ENCODE measurements at places on chromosomes 11 and 22.

- no peak for DNase-seq
Measured at GRCh38 chr11:134347441-134347840, 15.7 kb downstream of the GLB1L2 start.

DNA sequence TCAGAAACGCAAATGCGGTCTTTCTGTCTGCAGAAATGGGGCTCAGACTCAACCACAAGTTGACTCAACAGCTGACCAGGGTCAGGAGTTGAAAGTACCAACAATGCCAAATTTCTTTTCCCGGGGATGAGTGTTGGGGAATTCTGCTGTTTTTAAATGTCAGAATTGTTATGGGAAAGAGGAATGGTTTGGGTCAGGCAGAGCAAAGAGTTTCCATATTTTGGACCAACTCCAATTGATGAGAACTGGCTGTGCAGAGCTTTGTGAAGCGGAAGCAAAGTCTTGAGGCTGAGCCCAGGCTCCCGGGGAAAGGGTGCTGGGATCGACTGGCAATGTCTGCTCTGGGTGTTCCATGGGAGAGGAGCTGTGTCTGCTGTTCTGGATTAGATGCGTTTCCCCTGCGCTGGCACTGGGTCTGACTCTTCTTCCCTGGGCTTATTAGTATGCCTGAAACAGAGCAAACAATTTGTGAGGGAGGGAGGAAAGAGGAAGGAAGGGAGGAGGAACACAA is 36.2 kb downstream of the TXN2 start:
- DNase-seq, result peak; percentile 83

DNA sequence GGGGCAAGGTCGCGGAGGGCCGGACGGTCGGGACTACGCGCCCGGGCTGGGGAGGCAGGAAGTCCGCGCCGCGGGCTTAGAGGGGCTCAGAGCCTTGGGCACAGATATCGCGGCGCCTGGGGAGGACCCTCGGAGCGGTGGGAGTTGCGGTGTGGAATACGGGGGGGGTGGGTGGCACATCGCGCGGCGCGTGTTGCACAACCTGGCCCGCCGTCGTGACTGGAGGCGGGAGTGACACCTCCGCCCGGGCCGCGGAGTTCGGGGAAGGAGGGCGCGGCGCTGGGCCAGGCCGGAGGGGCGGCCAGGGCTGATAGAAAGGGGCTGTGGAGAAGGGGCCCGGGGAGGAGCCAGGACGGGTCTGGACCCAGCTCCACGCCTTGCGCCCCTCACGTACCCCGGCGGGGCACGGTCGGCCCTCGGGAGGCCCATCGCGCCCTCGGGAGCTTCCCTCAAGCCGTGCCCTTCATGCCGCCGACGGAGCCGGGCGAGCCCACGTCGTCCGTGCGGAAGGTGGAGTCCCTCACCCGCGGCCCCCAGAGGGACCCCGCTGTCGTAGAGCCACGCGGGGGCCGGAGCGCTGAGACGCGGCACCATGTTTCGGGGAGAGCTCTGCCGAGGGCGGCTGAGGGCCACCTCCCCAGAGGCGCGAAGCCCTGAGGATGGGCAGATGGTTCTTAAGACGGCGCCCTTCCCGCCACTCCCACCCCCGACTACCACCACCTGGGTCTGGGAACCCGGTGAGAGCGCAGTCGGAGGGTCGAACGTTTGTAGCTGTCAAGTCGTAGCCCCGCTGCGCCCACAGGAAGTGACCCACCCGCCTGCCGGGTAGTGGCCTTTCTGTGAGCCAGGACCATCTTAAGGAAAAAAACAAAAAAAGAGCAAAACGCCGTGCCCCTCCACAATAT is 729 bp downstream of the IL17RA start:
- no peak for DNase-seq

DNA sequence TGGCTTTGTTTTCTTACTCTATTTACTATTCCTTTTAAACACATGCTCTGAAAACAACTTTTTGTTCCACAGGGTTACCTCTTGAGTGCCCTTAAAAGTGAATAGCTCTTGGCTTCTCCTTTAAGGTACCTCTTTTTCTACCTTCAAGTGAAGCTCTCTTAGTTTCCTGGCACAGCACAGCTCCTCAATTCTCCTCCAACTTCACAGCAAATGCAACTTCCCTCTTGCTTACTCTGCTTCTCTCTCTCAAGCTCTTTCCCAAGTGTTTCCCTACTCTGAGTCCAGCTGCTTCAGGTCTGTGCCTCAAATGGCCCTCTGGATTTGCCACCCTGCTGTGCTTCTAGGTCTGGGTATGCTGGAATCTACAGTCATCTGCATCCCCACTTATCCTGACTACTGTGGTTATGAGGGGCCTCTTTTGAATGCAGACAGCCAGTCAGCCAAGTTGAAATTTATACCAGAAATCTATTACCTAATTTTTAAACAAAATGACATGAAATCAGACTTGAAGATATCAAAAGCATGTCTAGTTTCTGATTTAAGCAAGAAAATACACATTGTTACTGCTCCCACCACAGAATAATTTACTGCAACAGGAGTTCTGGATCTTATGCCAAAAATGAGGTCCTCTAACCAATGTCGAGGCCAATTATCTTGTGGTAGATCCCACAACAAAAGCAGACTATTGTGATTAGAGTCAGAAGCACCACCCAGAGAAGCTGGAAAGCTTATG is 371.1 kb downstream of the SOX6 start:
- DNase-seq, result no peak

GRCh38 chr11:114909866-114910265 is 231.5 kb downstream of the NXPE2 start:
- no peak for DNase-seq

DNA sequence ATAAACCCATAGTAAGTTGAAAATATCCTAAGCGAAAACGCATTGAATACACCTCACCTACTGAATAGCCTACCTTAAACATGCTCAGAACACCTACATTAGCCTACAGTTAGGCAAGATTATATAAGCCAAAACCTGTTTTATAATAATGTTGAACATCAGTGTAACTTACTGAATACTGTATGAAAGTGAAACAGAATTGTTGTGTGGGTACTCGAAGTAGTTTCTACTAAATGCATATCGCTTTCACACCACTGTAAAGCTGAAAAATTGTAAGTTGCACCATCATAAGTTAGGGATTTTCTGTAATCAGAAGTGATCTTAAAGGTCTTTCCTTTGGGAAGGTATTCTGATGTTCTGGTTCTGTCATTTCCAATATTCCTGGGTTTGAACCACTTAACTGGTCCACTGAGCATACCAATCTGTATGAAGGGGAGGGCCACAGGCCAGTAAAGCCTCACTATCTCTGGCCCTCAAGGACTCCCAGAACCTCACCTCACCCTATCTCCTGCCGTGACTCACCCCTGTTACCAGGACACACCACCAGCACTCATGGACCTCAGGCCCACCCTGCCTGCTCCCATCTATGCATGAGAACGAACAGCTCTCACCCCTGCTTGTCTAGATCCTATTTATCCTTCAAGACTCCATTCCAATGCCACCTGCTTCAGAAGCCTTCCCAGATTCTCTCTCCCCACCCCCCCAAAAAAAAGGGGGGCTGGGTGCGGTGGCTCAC is 70.0 kb downstream of the NAT10 start:
- DNase-seq, result no peak

All from fibroblast of skin of scalp (primary cell).